Lower lobe of right lung (tissue), 2 donors: ENCODE measurements at places on chromosomes 2 and 18. TPM values are rescaled to one million over a fixed set of nuclear protein-coding genes. Genes with fewer than 3 reads are reported as not detected.

The ABCA12 gene
- total RNA-seq: not detected

- H3K4me1 ChIP-seq: no peaks in the 10 kb centered on the region
- H3K4me3 ChIP-seq: no peak overlapping the region
Observed at GRCh38 chr2:119939915-119940314, 73.0 kb upstream of the EPB41L5 start.

- peaks cover 10% of the 10 kb centered on the region for H3K4me1 ChIP-seq
- DNase-seq: no peak
- no peaks in the 10 kb centered on the region for H3K36me3 ChIP-seq
- no peaks in the 10 kb centered on the region for H3K27me3 ChIP-seq
- H3K27ac ChIP-seq: no peak overlapping the region
- no peak overlapping the region for H3K4me3 ChIP-seq
Observed at GRCh38 chr18:23945416-23946079, 69.0 kb upstream of the TTC39C start.

- no peaks in the 10 kb centered on the region for H3K36me3 ChIP-seq
- H3K4me1 ChIP-seq: no peaks in the 10 kb centered on the region
- no peak for DNase-seq
- H3K27me3 ChIP-seq: no peaks in the 10 kb centered on the region
Observed at GRCh38 chr2:121104721-121105141, 180.3 kb downstream of the TFCP2L1 start.

- H3K27me3 ChIP-seq: no peaks in the 10 kb centered on the region
- H3K4me3 ChIP-seq: no peak overlapping the region
- H3K27ac ChIP-seq: no peak overlapping the region
- no peak for DNase-seq
Observed at GRCh38 chr2:237143676-237144440, 58.2 kb downstream of the COPS8 start.

GRCh38 chr2:205387350-205388055, 294.8 kb upstream of the NRP2 start:
- DNase-seq: no peak
- H3K36me3 ChIP-seq: no peaks in the 10 kb centered on the region
- H3K4me1 ChIP-seq: no peaks in the 10 kb centered on the region
- H3K4me3 ChIP-seq: no peak overlapping the region
- H3K27me3 ChIP-seq: no peaks in the 10 kb centered on the region

DNA sequence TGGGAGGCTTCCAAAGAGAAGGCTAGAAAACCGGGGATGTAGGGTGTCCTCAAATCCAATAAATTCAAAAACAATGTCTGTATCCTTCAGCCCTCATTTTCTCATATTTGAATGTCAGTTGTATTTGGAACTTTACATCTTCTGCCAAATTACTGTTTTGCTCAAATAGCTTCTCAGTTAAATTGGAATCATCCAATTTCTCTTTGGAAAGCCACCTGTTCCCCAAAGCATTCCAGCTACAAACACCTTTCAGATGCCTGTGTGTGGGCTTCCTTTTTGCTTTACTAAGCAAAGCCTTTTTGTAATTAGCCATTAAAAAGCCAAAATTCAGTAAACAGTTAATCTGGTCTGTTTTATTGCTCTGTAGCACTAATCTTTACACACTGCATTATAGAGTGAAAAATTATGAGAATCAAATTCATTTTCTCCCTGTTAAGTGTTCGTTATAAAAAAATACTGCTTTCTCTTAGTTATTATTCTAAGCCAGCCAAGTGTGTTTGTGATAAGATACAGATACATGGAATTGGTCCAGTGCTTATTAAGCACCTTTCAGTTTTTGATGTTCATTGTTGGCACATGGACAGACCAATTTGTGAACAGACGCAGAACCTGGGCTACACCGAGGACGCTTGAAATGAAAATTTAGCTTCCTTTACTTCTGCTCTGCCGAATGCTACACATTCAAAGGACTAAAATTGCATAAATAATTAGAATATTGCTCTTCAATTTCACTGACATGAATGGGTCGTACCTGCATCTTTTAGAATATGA, 151.6 kb downstream of the RTN4 start:
- H3K36me3 ChIP-seq: no peaks in the 10 kb centered on the region
- H3K4me3 ChIP-seq: no peak overlapping the region
- no peak for DNase-seq
